OCI-LY7 (cell line): ENCODE measurements at places on chromosomes 1 and 21.
A peak's percentile ranks its signal among the peaks of the same experiment; 100 is the strongest.

GRCh38 chr1:14055442-14056223 lies 355.6 kb downstream of the PRDM2 start:
- DNase-seq = no peak

DNA sequence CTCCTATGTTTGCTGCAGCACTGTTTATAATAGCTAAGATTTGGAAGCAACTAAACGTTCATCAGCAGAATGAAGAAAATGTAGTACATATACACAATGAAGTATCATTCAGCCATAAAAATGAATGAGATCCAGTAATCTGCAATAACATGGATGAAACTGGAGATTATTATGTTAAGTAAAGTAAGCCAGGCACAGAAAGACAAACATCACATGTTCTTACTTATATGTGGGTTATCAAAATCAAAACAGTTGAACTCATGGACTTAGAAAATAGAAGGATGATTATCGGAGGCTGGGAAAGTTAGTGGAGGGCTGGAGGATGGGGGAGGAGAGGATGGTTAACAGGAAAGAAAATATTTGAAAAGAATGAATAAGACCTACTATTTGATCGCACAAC lies 1017.6 kb downstream of the KCNT2 start:
- no peak for DNase-seq

DNA sequence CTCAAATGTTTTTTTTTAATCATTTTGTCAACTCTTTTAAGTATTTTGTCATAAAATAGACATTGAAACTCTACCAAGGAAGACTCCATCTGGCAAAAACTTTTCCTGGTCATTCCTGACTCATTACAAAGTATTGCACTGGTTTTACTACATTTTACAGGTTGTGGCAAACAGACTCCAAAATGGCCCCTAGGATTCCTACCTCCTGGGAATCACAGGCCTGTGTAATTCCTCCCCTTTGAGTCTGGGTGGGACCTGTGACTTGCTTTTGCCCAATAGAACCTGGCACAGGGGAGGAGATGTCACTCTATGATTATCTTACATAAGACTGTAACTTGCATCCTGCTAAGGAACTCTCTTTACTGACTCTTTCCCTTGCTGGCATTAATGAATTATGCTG lies 123.6 kb upstream of the KCNJ6 start:
- DNase-seq = no peak

DNA sequence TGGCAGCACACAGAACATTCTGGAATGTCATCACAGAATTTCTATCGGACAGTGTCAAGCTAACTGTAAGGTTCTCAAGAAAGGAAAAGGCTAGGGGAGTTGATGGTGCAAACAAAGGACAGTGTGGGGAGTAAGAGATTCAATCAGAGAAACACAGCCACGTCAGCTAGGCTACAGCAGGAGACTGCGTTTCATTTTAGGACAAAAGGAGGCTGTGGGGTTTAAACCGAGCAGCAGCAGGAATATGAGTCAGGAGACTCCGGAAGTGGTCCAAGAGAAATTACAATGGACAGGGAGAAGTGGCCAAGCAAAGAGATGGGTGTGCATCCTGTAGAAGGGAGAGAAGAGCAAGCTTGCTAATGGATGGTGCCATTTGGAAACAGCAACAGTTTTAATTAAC lies 37.4 kb upstream of the C1orf198 start:
- no peak for DNase-seq

DNA sequence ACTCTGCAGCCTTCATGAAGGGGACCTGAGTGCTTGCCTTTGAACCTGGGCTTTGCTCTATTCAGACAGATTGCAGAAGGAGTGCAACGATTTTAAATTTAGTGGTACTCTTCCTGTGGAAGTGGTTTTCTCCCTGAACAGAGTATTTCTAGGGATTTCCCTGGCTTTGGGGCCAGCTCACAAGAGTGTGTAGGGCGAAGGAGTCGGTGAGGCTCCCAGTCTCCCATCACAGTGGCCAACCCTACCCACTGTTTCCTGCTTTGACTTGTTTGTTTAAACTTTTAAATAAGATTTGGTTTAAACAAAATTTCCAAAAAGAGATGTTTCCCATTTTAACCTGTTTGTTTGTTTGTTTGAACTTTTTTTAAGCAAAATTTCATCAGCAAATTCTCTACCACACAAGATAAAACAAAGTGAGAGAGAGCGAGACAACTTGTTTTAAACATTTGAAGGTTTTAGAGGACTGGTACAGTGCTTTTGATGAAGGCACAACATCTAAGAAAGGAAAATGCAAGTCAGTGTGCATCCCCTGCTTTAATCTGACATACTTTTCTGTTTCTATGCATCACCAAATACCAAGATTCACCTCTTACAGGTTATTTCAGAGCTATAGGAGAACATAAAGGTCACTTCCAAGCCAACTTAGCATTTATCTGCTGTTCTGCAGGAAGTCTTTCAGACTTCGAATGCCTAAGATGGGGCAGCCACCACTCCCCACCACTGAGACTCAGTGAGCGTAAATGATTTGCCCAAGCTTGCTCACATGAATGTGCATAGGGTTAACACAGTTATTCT lies 6.6 kb downstream of the SELP start:
- no peak for DNase-seq

DNA sequence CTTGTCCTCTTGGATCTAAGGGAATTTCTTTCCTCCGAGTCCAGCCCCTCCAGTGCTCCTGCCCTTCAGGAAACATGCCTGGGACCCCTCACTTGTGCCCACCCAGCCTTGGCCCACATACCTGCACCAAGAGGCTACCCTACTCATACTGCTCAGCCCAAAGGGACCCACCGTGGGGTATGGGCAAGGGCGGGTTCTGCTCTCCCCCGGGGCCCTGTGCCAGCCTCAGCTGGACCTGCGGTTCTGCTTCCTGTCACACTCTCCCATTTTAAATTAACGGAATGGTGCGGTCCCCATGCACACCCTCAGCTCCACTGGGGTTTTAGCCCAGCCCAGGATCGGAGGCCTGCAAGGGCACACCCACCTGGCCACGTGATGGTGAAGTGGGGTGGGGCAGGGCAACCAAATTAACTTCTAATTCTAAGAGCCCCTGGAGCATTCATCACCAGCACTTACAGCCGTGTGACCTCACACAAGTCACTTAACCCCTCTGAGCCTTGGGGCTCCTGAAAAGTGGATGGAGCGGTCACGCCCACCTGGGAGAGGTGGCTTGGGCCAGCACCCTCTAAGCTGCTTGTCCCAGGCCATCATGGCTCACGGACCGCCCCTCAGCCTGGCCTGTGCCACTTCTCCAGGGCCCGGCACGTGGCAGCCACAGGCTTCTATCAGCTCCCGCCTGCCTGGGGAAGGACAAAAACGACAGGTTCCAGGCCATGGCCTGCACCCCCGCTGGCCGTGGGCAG lies 28.3 kb downstream of the TP73 start:
- no peak for DNase-seq

GRCh38 chr21:38768471-38769063 lies 37.2 kb upstream of the ETS2 start:
- DNase-seq = peak; percentile 19

DNA sequence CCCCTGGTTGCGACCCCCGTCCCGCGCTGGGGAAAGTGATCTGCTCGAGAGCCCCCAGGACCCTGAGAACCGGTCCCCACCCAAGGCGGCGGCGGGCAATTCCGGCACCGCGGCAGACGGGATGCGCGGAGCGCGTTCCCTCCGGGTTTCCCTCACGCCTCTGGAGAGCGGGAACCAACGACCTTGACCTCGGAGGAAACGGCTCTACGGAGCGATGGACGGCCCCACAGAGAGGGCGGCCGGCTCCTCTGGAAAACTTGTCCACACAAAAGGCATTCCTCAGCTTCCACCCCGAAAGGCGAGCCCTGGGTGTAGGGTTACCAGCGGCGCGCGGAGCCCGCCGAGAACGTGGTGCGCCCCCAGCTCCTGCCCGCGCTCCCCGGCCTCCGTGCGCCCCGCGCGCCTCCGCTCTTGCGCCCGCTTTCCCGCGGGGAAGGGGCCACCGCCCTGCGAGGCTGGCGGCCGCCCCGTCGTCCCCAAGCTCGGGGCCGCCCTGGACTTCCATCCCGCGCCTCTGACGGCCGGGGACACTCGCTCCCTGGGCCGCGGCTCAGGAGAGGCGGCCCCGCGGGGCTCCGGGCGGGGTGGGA lies 391 bp upstream of the KIAA1614 start:
- DNase-seq = no peak

- DNase-seq = peak; percentile 61
These were observed 65.2 kb upstream of the RALGPS2 start for GRCh38 chr1:178659789-178660208.

DNA sequence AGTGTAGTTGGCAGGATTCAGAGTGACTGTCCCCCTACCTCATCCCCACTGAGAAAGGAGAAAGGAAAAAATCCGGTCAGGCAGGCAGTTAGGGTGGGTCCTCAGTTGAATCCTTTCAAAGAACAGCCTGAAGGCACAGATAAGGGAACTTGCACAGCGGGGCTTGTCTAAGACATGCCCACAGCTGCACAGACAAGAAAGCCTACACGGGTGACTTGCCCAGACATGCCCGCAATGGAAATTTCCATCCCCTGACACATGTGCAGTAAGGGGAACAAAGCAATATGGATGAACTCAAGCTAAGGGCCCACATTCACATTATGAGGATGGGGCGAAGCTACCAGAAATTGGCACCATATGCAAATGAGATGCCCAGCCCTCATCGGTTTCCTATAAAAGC lies 82.5 kb downstream of the DESI2 start:
- no peak for DNase-seq

DNA sequence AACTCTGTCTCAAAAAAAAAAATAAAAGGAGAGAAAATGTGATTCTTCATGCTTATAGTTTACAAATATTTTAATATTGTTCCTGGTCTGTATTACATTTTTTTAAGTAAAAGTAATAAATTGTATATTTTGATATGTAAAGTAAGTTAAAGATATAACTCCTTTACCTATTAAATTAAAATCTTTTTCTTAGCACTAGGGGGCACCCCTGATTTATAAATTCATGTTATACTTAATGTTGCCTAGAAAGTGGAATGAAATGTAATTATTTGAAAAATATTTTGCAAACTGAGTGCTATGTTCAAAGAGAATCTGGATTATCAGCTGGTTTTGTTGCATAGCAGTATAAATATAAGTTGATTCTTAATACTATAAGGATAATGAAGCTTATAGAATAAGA lies 49.2 kb downstream of the RALGPS2 start:
- peak; percentile 48 for DNase-seq
